ENCODE measurements at places on chromosomes 3 and 15.

DNA sequence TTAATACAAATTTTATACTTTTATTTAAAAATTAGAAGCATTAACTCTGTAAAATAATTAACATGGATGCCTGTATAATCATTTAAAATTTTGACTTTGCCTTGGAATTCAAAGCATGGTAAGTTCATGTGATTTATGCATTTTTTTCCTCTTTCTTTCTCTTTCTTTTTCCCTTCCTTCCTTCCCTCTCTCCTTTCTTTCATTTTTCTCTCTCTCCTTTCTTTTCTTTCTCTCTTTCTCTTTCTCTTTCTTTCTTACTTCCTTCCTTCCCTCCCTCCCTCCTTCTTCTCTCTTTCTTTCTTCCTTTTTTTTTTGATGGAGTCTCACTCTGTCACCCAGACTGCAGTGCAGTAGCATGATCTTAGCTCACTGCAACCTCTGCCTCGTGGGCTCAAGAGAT, 53.8 kb upstream of the P3H2 start:
- no peak for DNase-seq

- DNase-seq: no peak
Measured at GRCh38 chr3:88211096-88211890, 61.5 kb downstream of the C3orf38 start.

GRCh38 chr3:121152573-121152972, 244.6 kb downstream of the STXBP5L start:
- DNase-seq: peak; percentile 34

GRCh38 chr3:129552287-129553050, 9.5 kb downstream of the H1-8 start:
- DNase-seq: no peak
